ENCODE measurements at places on chromosomes 1 and 21.

DNA sequence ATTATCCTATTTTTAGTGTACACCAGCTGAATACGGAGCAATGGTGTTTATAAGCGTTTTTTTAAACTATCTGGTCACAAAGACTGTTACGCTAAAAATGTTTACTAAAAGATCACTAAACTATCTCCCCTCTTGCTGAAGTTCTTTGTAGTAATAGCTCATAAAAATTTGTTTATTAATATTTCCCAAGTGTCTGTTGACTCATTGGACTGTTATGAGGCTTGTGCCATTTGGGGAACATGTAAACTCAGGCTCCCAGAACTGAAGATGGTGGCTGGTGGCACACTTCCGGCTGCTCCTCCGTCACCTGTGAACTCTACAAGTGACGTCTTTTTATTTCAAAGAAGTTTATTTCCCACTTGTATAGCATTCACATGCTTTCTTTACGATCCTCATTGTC is 46.3 kb downstream of the AIDA start:
- no peak for DNase-seq

- DNase-seq, result no peak
Measured at GRCh38 chr1:61639608-61640336, 85.2 kb downstream of the TM2D1 start.

DNA sequence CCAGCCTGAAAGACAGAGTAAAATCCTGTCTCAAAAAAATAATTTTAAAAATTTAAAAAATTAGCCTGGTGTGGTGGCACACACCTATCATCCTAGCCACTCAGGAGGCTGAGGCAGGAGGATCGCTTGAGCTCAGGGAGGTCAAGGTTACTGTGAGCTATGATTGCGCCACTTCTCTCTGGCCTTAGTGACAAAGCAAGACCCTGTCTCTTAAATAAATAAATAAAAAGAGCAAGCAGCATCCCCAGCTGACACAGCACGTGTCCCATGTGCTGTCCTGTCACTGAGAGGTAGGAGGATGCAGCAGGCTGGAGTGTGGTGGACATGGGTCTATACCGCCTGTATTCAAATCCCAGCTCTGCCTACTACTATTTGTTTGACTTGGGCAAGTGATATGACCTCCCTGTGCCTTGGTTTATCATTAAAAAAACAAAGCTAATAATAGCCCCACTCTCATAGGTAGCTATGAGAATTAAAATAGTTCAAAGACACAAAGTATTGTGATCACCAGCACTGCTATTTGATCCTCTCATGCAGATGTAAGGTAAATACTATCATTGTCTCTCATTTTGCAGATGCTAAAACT is 22.2 kb upstream of the ECE1 start:
- DNase-seq, result no peak

GRCh38 chr1:3078430-3078861 is 9.4 kb downstream of the PRDM16 start:
- DNase-seq, result no peak

- peak; percentile 74 for DNase-seq
Measured at GRCh38 chr1:48471691-48472576, at the start of gene SPATA6. Gene SPATA6, minus strand, starts transcription at chr1:48472204. Its CDS starts 196 bp downstream, at chr1:48472008.

DNA sequence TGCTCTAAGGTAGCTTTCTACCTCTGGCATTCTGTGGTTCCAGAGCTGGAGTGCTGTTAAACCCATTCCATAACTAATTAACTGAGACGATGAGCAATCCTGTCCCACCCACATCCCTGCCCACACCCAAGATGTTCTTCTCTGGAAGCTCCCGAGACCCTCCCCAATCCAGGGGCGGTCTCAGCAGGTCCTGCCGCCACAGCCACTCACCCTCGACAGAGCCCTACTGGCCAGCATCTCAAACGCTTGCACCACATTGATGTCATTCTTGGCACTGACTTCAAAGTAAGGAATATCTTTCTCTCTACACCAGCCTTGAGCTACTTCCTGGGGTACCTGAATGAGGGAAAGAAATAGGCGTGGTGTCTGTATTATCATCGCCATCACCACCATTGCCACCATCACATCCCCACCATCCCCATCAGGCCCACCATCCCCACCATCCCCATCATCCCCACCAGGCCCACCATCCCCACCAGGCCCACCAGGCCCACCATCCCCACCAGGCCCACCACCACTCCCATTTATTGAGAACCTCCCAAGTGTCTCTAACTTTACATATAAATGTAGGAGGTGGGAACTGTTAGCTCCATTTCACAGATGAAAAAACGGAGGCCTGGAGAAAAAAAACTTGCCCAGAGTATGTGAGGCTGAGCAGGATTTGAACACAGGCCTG is 17.7 kb downstream of the RAB7B start:
- no peak for DNase-seq

GRCh38 chr21:39153373-39153772 is 29.9 kb downstream of the PSMG1 start:
- DNase-seq, result peak; percentile 18

GRCh38 chr1:168110896-168111545 is 25.7 kb downstream of the GPR161 start:
- no peak for DNase-seq

- peak; percentile 93 for DNase-seq
Measured at GRCh38 chr1:33633019-33633801, 160.8 kb downstream of the ZSCAN20 start.

DNA sequence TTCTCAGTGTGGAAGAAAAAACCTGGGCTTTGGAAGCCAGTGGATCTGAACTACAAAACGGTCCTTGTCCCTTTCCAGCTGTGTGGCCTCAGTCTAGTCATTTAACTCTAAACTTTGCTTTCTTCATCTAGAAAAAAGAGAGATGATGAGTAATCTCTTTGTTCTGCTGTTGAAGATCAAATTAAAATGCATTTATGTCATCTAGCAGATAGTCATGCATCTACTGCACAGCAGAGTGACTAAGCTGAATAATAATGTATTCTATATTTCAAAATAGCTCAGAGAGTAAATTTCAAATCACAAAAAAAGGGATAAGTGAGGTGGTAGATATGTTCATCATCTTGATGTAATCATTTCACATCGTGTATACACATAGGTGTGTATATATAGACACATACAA is 473.2 kb downstream of the DSCAM start:
- no peak for DNase-seq

DNA sequence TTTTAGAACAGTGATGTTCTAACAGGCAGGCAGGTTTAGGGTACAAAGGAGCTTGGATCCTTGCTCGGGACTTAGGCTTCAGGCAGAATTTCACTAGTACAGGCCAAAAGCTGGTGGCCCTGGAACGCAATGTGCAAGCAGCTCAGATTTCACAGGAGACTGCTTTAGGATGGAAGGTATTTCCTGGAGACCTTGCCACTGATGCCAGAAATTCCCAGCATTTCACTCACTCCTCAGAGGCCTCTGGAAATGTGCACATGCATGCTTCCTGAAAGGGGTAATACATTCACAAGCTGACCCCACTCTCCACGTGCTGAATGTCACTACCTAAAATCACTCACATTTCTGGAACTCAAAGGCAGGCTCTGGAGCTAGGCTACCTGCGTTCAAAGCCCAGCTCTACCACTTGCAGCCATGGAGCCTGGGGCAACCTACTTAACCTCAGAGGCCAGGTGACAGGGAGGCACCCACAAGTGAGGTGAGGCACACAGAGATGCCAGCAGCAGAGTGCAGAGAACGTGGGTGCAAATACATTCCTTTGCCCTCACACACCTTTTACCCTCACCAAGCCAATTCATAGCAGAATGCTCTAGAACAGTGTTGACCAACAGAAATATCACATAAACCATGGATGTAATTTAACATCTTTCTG is 56.5 kb downstream of the CDC7 start:
- no peak for DNase-seq

DNA sequence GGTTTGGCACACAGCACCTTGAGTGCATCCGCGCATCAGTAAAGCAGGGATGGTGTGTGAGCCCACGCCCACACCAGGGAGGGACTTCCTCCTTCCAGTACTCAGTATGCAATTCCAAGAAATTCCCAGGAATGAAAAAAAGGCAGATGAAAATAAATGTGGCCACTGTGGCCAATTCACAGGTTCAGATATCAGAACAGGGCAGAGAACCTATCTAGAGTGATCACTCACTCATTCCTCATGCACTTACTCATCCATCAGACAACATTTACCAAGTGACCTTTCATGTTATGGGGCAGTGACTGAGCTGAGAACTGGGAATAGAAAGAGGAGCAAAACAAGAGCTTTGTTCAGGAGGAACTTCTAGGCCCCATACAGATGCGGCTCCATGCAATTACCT is 113.7 kb downstream of the ZSCAN20 start:
- DNase-seq, result no peak

- no peak for DNase-seq
Measured at GRCh38 chr1:109783436-109783835, 19.7 kb upstream of the EPS8L3 start.

GRCh38 chr1:18913065-18913835 is 10.9 kb upstream of the ALDH4A1 start:
- peak; percentile 71 for DNase-seq

GRCh38 chr1:110206261-110206920 is 3.7 kb upstream of the KCNC4 start:
- no peak for DNase-seq

DNA sequence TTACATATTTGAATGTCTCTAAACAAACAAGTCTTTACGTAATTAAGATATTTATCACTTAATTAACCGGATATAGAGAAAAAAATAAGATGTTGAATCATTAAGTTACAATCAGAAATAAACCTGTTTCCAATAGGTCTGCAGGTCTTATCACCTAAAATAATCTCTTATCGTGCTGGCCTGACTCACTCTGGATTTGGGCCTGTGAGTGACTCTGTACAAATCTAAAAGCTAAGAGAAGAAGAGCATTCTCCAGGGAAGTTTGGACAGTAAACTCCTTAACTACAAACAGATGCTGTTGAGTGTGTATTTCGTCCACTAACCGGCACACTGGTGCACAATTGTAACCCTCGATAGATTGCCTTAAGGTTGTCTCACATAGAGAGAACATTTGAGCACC is 25.3 kb downstream of the CEP104 start:
- no peak for DNase-seq

- no peak for DNase-seq
Measured at GRCh38 chr1:192629612-192630011, 6.3 kb upstream of the RGS13 start.

GRCh38 chr1:246790833-246791232 is 66.6 kb downstream of the SCCPDH start:
- no peak for DNase-seq

- peak; percentile 29 for DNase-seq
Measured at GRCh38 chr1:53278298-53278725, 40.0 kb upstream of the MAGOH start.

DNA sequence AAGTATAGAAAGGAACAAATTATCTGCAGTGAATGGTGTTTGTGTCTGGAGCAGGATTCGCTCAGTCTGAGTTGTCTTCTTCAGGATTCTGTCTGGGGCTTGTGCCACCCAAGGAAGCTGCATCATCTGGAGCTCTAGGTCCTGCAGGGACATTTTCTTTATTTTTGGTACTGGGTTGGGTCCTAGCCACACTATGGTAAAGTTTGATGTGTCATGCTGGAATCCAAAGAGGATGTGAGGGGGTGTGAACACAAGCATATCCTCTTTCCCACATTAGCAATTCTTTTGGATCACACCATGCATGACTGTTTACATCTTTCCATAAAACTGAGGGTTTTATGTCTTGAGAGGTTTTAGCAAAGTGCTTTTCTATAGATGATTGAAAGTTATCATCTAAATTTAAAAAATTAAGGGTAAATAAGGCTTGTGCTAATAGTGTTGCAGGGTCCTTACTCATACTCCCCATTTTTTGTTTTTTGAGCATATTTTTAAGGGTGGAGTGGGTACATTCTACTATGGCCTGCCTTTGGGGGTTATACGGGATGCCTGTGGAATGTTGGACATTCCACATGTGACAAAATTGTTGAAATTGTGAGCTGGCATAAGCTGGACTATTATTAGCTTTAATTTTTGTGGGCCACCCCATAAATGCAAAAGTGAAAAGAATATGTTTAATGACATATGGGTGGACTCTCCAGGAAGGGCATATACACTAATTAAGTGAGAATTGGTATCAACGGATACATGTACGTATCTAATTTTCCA is 152.0 kb upstream of the HMCN1 start:
- no peak for DNase-seq

DNA sequence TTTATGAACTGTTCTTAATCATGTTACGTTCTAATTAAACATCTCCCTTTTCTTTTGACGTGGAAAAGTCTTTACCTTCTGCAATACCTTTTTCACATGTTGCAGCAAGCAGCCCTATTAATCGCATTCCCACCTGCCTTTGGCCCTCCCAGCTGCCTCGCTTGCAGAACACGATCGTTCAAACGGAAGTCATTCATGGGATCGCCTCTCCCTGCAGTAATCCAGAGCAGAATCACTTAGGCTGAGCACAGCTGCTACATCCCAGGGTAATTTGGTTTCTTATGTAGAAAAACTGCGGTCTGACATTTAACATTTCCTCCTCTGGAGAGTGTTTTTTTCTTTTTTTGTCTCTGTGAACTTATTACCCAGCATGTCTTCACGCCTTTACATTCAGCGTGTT is 206.3 kb downstream of the KIF26B start:
- no peak for DNase-seq

DNA sequence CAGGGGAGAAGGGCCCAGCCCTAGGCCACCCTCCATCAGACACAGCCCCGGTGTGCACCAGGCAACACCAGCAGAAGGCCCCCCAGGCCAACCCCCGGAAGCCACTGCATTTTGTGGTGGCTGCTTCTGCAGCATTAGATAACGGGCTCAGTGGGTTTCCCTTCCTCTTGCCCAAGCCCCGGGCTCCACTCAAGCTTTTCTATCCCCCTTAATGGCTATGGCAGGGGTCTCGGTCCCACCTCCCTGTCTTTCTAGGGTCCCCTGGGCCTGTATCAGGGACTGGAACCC is 18.9 kb downstream of the C1orf174 start:
- DNase-seq, result peak; percentile 79

DNA sequence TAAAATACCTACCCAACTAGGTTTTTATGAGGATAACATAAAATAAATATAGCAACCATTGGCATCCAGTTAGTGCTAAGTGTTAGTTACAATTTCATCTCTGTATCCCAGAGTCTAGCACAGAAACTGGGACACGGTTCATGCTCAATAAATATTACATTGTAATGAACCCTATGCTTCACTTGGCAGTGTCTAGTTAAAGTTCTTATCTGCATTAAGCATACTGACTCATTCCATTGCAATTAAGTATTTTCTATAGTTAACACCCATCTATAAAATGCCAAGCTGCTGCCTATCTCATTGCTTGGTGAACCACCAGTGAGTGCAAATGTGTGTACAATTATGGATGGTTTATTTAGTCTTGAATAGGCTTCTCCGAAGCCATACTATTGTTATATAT is 15.2 kb downstream of the CHML start:
- DNase-seq, result no peak

DNA sequence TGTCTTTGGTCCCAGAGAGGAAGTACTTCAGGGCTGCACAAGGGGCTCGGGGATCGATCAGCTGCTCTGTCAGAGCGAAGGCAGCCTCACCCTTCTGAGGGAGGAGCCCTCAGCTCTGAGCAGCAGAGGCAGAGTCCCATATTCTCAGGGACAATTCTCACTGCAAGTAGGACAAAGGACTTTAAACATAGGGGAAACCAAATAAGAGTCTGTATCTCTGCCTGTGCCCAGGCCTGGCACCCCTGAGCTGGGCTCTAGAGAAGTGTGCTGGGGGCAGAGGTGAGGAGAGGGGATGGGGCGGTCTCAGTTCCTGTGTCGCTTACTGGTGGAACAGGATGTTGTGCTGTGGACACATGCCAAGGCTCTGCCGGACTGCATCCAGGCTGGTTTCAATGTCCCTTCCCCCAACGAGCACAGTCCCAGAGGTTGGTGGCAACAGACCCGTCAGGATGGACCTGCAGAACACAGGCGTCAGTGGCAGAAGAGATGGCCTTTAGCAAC is 76.6 kb downstream of the ABCA4 start:
- DNase-seq, result no peak

All from hematopoietic multipotent progenitor cell (in vitro differentiated cells).